ENCODE measurements at places on chromosomes 1 and 21. TPM values are rescaled to one million over a fixed set of nuclear protein-coding genes. Genes with fewer than 3 reads are reported as not detected.

The MYCL gene
- total RNA-seq = 20.1 TPM

The FAM131C gene
- 0.56 TPM for total RNA-seq

The CRABP2 gene
- 9.5 TPM for total RNA-seq

The FAM72C gene
- 2.5 TPM for total RNA-seq

All from endothelial cell (in vitro differentiated cells).